IgD-negative memory B cell (primary cell): ENCODE measurements at places on chromosomes 4 and X. TPM values are rescaled to one million over a fixed set of nuclear protein-coding genes. Genes with fewer than 3 reads are reported as not detected.

The P2RY8 gene
- 206 TPM for polyA plus RNA-seq

The SORBS2 gene
- polyA plus RNA-seq: not detected

The DRP2 gene
- polyA plus RNA-seq: not detected

The KIT gene
- polyA plus RNA-seq: not detected

The ZAR1 gene
- polyA plus RNA-seq: not detected

The PRRG1 gene
- not detected for polyA plus RNA-seq

The HPSE gene
- 0.54 TPM for polyA plus RNA-seq

The CDX4 gene
- not detected for polyA plus RNA-seq
